ENCODE measurements at places on chromosomes 5 and 9. TPM values are rescaled to one million over a fixed set of nuclear protein-coding genes. Genes with fewer than 3 reads are reported as not detected.

DNA sequence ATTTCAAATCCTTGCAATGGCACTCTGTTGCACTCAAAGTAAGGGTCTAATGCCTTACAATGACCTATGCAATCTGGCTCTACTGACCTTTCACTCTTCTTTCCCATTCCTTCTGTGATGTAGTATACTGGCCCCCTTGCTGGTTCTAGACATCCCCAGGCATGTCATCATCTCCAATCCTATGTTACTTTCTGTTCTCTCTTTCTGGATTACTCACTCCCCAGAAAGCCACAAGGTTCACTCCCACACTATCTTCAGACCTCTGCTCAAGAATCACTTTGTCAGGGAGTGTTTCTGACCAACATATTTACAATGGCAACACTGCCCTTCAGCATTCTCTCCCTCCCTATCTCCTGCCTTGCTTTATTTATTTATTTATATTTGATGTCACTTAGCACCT lies 802.2 kb upstream of the WWC1 start:
- DNase-seq: no peak

DNA sequence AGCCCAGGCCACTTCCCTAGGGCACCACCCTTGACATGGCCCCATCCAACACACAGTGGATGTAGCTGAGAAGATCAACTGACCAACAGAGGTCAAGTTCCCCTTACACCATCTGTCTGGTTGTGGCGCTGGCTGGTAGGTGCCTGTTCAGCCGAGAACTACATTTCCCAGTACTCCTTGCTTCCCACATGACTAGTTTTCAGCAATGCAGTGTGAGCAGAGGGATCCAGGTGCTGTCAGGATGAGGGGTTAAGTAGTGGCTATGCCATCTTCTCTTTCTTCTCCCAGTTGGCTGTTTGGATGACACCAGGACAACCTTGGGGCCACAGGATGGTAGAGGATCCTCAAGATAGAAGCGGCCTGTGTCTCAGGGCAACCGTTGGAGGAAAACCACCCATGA lies 48.6 kb upstream of the SH3PXD2B start:
- DNase-seq: no peak

- DNase-seq: no peak
Measured at GRCh38 chr9:81720450-81721086, 31.2 kb upstream of the TLE1 start.

- no peak for DNase-seq
Measured at GRCh38 chr5:75192804-75193203, 43.9 kb downstream of the ANKRD31 start.

DNA sequence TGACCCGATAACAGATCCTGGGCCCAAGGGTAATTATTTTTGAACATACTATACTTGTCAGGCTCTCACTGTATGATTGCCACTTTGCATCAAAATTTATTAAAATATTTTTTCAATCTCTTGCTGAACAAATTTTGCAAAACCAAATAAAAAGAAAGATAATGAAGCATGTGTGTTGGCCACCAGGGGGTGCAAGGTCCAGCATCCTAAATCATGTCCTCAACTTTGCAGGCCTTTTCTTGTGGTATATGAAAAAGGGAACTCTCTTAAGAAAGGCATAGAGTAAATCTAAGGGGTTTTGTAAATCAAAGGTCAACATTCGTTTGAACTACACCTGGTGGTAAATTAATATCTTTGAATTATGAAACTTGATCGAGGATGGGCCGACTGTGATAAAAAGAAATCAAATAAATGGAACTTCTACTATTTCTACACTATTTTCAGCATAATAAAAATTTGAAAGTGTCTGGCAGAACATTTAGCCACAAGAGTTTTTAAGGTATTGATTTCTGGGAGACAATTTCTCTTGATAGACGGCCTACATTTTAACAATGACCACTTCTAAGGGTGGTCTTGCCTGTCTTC lies 676.5 kb downstream of the DMRTA1 start:
- no peak for DNase-seq

- DNase-seq: no peak
Measured at GRCh38 chr9:75850459-75851200, 39.8 kb upstream of the PCSK5 start.

DNA sequence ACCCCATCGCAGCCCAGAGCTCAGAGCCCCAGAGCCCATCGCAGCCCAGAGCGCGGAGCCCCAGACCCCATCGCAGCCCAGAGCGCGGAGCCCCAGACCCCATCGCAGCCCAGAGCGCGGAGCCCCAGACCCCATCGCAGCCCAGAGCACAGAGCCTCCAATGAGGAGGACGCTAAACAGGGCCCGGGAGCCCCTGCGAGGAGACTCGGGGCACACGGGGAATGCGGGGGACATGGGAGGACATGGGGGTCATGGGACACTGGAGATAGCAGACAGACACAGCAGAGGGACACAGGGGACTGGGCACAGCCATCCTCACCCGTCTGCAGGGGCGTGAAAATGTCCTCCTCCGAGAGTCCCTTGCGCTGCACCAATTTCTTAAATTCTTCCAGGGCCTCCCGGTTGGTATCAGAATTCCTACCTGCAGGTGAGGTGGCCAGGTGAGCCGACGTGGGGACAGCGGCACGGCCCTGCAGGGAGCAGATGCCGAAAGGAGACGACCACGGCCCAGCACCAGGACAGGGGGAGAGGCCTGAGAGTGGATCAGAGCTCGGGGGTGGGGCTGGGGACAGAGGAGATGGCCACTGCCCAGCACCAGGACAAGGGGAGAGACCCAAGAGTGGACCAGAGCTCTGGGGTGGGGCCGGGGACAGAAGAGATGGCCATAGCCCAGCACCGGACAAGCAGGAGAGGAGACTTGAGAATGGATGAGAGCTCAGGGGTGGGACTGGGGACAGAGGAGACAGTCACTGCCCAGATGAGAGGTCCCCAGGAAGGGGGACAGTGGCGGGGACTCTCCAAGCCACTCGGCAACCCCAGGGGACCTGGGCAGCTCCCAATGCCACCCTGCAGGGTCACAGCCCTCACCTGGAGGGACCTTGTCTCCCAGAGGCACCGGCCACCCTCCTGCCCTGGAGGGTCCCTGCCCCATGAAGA lies 2.8 kb downstream of the OBP2B start:
- DNase-seq: no peak

PAEP gene
- total RNA-seq: not detected

ZNF474 gene
- total RNA-seq: 0.20 TPM

EIF4EBP3 gene
- total RNA-seq: 4.5 TPM

CNTFR gene
- not detected for total RNA-seq

FOXB2 gene
- not detected for total RNA-seq

SLC46A2 gene
- not detected for total RNA-seq

GABRB2 gene
- total RNA-seq: not detected
